ENCODE measurements at places on chromosomes 4 and X.

DNA sequence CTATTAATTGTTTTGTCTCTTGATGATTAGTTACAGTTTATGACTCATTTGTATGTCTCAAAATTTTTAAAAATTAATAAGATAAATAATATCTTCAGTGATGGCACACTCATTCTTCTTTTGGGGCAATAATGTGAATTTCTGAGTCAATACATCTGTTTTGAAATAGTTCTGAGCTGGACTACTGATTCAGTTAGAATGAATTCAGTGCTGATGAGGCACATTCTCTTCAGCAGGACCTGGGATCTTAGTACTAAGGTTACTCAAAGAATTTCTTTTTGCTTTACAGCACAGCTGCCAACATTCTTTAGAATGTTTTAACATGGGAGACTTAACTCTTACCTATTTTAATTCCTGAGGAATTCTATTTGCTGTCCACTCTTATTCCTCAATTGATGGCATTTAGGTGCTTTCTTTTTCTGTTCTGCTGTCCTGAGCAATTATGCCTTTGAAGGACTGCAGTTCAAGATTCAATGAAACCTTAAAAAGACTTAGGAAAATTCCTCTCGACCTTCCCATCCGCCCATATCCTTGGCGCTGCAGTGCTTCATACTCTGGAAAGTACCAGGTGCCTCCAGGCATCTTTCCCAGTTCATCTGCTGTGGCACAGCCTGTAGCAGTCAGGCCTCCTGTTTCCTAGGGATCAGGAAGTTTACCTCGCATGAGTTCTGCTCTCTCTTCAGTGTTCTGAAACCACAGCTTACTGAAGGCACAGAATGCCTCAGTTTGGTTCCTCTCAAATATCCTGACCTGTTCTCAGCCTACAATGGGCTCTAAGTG is 213.7 kb downstream of the FSTL5 start:
- DNase-seq = no peak

DNA sequence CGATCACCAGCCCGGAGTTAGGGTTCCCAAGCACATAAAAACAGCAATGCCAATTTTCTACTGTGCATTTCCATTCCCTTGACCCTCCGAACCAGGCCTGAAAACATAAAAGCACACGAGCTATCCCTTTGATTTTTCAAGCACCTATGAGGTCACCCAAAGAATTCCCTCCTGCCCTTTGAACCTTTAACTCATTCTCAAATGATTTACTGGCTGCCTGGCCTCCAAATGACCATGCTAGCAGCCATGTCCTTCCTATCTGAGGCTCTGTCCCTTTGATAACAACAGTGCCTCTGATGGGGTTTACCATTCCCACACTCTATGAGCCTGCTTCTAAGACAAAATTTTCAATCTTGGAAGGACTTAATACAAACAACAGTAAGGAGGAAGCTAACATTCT is 15.2 kb downstream of the SHROOM4 start:
- no peak for DNase-seq

GRCh38 chrX:38318606-38319005 is 8.7 kb downstream of the RPGR start:
- DNase-seq = no peak

GRCh38 chr4:15884666-15885065 is 53.9 kb downstream of the FGFBP1 start:
- DNase-seq = no peak

DNA sequence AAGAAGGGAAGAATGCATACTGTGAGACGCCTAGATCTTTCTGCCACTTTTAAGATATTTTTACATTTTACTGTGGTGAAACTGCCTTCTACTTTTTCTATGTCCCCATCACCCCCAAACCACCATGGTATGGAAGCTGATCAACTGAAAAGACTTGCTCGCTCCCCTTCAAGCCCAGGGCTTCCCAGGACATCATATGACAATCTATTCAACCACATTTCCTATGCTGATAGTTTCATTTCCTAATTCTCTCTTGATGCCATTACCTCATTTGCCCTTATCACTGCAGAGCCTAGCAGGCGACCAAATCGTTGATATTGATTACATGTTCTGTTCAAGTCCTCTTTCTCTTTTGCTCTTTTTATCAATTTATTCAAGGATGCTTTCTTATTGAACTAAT is 40.1 kb upstream of the KLHL34 start:
- peak; percentile 37 for DNase-seq

- no peak for DNase-seq
Measured at GRCh38 chr4:39497909-39498726, 29.1 kb downstream of the UGDH start.

- DNase-seq = no peak
Measured at GRCh38 chr4:177008836-177009501, 216.2 kb upstream of the VEGFC start.

DNA sequence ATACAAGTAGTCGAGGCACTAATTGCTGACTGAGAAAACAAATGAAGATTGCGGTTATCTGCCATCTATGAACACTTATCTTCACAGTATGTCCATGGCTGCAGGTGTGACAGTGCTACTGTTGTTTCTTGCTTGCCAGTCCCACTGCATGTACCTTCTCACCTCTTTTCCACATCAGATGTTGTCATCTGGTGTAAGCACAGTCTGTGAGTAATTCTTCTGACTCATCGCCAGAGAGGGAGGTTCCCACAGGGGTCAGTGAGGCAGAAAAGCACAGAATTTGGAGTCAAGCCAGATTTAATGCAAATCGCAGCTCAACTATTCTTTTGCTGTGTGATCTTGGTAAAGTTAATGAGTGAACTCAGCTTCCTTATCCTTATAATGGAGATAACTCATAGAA is 144.4 kb downstream of the GLRA2 start:
- DNase-seq = peak; percentile 5

DNA sequence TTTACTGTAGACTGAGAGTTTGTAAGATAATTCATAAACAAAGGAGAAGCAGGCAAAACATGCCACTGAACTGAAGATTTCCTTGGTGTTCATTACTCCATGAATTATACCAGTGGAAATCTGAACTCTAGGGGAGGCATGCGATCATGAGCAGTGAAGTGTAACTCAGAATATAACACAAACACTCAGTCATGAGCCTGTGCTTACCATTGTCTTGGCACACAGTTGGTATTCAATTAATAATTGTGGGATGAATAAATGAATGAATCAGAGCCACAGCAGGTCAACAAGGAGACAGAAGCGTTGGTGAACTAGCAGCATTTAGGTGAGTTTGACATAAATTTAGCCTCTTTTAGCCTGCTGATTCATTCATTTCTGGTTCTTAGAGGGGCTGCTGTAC is 263.5 kb upstream of the DKK2 start:
- DNase-seq = no peak

DNA sequence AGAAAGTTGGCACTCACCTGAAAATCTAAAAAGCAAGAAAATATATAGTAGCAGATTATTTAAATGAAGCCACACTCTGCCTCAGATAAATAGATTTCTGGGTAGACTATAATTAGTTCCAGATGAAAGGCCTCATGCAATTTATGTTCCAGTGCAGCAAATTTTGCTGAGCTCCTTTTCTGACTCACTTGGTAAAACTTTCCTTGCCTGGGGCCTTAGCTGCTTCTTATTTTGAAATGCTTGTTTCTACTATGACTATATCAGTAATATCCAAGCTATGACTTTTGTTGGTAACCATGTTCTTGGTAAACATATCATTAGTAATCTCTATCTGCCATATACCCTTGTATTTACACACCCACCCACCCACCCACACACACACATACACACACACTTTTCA is 961.8 kb downstream of the SH3BGRL start:
- DNase-seq = no peak

DNA sequence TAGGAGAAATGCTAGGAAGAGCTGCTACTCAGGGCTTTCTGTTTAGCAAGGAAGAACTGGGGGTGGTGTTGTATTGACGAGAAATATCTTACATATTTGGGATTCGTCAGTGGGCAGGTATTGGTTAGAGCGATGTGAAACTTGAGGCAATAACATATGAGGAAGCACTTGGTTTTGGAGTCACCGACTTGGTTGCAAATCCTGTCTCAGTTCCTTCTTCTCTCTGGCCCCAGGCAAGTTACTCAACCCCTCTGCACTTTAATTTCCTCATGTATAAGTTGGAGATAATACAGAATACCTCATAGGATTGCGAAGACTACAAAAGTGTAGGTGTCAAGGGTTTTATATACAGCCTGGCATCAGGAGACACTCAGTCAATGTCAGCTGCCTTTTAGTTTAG is 34.1 kb downstream of the GPAT3 start:
- DNase-seq = peak; percentile 93

GRCh38 chr4:124851741-124852140 is 139.2 kb upstream of the ANKRD50 start:
- no peak for DNase-seq

DNA sequence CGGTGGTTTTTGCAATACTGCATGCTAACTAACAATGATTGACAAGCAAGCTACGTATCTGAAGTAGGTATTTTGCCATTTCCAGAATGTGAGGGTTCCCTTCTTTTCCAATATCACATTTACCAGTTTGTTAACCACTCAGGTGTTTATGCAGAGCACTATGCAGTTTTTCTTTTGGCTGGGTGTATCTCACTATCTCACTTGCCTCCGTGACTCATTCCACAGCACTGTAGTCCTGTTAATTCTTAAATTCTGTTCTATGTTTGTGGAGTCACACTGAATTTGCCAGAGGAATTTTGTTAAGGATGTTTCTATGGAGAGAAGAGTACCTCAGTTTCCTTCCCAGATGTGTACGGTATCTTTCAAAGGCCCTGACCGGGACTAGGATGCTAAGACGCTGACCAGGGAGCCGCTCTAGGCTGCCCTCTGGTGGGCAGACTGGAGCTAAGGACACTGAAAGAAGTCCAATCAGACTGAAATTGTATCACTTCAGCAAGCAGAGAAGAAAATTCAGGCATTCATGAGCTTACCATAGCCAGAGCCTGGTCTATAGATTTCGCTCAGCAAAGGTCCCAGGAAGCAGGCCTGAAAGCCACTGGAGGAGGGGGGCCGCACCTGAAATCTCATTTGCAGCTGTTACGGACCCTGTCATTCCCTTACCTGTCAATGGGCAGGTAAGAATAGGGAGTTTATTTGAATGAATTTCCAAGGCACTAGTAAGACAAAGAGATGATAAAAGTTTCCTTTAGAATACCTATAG is 388.4 kb upstream of the SPOCK3 start:
- DNase-seq = peak; percentile 56

- DNase-seq = no peak
Measured at GRCh38 chr4:99668472-99668871, 10.8 kb upstream of the C4orf54 start.

- no peak for DNase-seq
Measured at GRCh38 chrX:57178605-57179004, 41.4 kb upstream of the SPIN2A start.

GRCh38 chr4:15891312-15891711 is 47.2 kb downstream of the FGFBP1 start:
- no peak for DNase-seq

DNA sequence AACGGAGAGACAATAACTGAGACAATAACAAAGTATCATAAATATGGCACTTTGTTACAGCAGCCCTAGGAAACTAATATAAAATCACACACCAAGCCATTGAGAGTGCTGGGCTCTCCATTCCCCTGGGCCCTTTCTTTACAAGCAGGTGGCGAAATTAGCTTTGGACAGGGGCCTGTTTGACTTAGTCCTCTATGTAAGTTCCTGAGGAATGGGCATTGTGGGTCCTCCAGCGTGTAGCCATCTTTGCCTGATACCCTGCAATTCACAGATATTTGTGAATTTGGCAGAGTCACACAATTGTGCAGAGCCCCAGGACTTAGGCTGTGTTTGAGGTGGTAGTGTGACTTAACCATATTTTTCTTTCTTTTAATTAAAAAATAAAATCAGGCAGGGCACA is 67.6 kb downstream of the BCOR start:
- DNase-seq = no peak

DNA sequence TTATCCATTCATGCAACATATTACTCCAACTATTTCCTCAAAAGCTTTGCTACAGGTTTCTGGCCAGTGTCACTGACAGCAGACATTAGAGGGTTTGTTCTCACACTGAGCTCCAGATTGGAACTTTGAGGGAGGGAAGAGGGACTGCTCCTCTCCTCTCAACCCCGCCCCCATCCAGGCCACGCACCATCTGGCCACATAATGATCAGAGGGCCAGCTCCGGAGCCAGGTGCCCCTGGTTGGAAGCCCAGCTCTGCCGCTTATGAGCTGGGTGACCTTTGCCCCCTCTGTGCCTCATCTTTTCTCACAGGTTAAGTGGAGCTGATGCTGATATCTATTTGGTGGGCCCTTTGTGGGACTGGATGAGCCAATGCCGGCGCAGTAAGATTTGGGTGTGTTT is 55.8 kb downstream of the C4orf50 start:
- DNase-seq = no peak

GRCh38 chrX:5733501-5733900 is 495.2 kb downstream of the NLGN4X start:
- no peak for DNase-seq

DNA sequence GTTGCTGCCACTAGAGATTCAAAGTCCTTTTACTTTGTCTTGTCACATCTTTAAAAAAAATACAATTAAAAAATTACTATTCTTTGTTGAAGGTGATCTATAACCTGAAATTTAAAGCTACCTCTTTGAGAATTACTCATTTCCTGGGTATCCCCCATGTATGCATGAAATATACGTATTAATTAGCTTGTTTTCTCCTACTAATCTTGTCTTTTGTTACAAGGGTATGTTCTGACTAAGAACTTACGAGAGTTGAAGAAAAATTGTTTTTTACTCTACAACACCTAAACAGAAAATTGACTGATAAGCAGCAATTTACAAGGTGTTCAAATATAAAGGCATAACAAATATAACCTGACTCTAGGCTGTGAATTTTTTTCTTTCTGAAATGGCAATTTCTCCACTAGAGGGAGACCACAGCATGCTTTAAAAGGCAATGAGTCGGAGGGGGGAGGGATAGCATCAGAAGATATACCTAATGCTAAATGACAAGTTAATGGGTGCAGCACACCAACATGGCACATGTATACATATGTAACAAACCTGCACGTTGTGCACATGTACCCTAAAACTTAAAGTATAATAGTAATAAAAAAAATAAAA is 249.6 kb downstream of the OPHN1 start:
- peak; percentile 41 for DNase-seq

DNA sequence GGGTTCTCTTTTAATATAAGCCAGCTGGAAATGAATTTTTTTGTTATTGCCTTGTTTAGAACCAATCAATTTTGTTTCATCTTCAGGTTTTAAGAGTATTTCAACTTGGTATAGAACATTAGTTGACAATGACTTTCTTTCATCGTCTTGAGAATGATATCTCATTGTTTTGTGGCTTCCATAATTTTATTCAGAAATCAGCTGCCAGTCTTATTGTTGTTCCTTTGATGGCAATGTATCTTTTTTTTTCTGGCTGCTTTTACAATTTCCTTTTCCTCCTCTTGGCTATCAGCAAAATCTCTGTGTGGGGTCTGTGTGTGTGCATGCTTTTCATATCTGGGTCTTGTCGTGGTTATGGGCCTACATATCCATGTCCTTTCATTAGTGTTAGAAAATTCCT is 1536.4 kb upstream of the TENM3 start:
- no peak for DNase-seq

Measured in suppressor macrophage treated with lipopolysaccharide for 4 hours (primary cell).